Psoas muscle (tissue), 8 donors: ENCODE measurements at places on chromosomes 5 and 9. TPM values are rescaled to one million over a fixed set of nuclear protein-coding genes. Genes with fewer than 3 reads are reported as not detected.

PDE4D gene
- 262 TPM for total RNA-seq

TMEM171 gene
- total RNA-seq = 1.1 TPM

GRCh38 chr9:134489621-134490408 lies 151.8 kb upstream of the COL5A1 start:
- no peak overlapping the region for H3K27ac ChIP-seq
- H3K4me1 ChIP-seq = no peaks in the 10 kb centered on the region
- no peaks in the 10 kb centered on the region for H3K36me3 ChIP-seq
- no peak overlapping the region for H3K4me3 ChIP-seq

GRCh38 chr5:149212198-149212951 lies 59.3 kb upstream of the AFAP1L1 start:
- no peaks in the 10 kb centered on the region for H3K27me3 ChIP-seq
- peaks cover 41% of the 10 kb centered on the region for H3K36me3 ChIP-seq
- no peak overlapping the region for H3K27ac ChIP-seq

GRCh38 chr9:113184539-113184938 lies 33.7 kb downstream of the SLC31A2 start:
- DNase-seq = no peak
- no peak overlapping the region for H3K4me3 ChIP-seq
- no peaks in the 10 kb centered on the region for H3K27me3 ChIP-seq
- no peaks in the 10 kb centered on the region for H3K4me1 ChIP-seq
- H3K36me3 ChIP-seq = peaks cover 20% of the 10 kb centered on the region

DNA sequence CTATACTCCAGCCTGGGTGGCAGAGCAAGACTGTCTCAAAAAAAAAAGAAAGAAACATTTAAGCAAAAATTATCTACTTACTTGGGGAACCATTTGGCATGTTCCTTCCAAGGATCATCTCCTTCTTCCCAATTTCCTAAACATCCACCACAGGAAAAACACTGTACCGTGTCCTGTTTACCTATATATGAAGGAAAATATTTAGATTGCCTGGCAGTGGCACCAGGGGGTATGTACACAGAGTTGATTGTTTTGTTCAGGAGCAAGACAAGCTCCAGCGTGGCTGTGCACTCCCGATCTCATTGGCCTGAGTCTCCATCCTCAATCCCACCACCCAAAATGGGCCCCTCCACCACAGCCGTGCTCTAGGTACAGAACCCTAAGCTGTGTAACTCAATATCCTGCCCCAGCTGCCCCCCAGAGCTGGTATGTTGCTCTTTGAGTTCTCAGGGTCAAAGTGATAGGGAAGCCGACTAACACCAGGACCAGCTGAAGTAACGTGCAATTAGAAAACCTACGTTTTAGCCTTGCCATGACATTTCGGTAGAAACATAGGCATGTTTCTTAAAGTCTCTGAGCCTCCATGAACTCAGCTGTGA lies 13.8 kb downstream of the NAIP start:
- no peaks in the 10 kb centered on the region for H3K36me3 ChIP-seq
- H3K4me1 ChIP-seq = no peaks in the 10 kb centered on the region
- H3K4me3 ChIP-seq = no peak overlapping the region
- H3K27me3 ChIP-seq = no peaks in the 10 kb centered on the region
